ENCODE measurements at places on chromosomes 4 and X. TPM values are rescaled to one million over a fixed set of nuclear protein-coding genes. Genes with fewer than 3 reads are reported as not detected.

- DNase-seq, result no peak
- no peaks in the 10 kb centered on the region for H3K27me3 ChIP-seq
- H3K4me1 ChIP-seq, result no peaks in the 10 kb centered on the region
- H3K36me3 ChIP-seq, result no peaks in the 10 kb centered on the region
- H3K4me3 ChIP-seq, result no peak overlapping the region
Measured at GRCh38 chr4:98092833-98093439, 50.3 kb downstream of the STPG2 start.

The CDKN2AIP gene
- total RNA-seq, result 55.7 TPM

DNA sequence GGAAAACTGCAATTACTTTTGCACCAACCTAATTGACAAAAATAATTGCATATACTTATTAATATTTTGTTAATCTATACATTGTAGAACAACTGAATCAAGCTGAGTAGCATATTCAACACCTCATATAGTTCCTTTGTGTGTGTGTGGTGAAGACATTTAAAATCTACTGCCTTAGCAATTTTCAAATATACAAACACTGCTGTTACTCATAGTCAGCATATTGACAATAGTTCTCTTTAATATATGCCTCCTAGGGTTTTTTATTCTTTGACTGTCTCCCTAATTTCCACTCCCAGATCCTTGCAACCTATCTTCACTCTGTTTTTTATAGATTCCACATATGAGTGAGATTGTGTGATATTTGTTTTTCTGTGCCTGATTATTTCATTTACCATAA, 426.8 kb downstream of the PPARGC1A start:
- H3K36me3 ChIP-seq, result no peaks in the 10 kb centered on the region
- no peak for DNase-seq
- no peak overlapping the region for H3K4me3 ChIP-seq
- no peaks in the 10 kb centered on the region for H3K27me3 ChIP-seq
- H3K4me1 ChIP-seq, result no peaks in the 10 kb centered on the region
- no peak overlapping the region for H3K27ac ChIP-seq

- no peaks in the 10 kb centered on the region for H3K27me3 ChIP-seq
- DNase-seq, result no peak
- no peak overlapping the region for H3K27ac ChIP-seq
- H3K4me3 ChIP-seq, result no peak overlapping the region
Measured at GRCh38 chr4:151940291-151940690, 179.5 kb upstream of the GATB start.

GRCh38 chr4:105130945-105131344, 15.7 kb upstream of the TET2 start:
- DNase-seq, result no peak
- no peaks in the 10 kb centered on the region for H3K27me3 ChIP-seq
- no peaks in the 10 kb centered on the region for H3K36me3 ChIP-seq
- H3K4me3 ChIP-seq, result no peak overlapping the region
- no peak overlapping the region for H3K27ac ChIP-seq
- H3K4me1 ChIP-seq, result no peaks in the 10 kb centered on the region

The SPANXC gene
- not detected for total RNA-seq

GRCh38 chrX:17030580-17031270, 84.3 kb downstream of the REPS2 start:
- H3K36me3 ChIP-seq, result no peaks in the 10 kb centered on the region
- no peaks in the 10 kb centered on the region for H3K4me1 ChIP-seq
- no peak overlapping the region for H3K4me3 ChIP-seq
- H3K27ac ChIP-seq, result no peak overlapping the region
- H3K27me3 ChIP-seq, result no peaks in the 10 kb centered on the region
- DNase-seq, result no peak

DNA sequence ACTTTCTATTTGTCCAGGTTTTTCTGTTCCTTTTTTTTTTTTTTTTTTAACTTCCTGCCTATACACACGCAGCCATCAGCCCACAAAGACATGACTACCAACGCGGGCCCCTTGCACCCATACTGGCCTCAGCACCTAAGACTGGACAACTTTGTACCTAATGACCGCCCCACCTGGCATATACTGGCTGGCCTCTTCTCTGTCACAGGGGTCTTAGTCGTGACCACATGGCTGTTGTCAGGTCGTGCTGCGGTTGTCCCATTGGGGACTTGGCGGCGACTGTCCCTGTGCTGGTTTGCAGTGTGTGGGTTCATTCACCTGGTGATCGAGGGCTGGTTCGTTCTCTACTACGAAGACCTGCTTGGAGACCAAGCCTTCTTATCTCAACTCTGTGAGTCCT, 2.1 kb downstream of the EBP start:
- H3K36me3 ChIP-seq, result peaks cover 27% of the 10 kb centered on the region
- H3K27ac ChIP-seq, result no peak overlapping the region
- H3K27me3 ChIP-seq, result no peaks in the 10 kb centered on the region

The SPANXB1 gene
- not detected for total RNA-seq

The RADX gene
- total RNA-seq, result 8.1 TPM

GRCh38 chr4:101211146-101211553, 136.2 kb downstream of the PPP3CA start:
- DNase-seq, result no peak
- H3K27ac ChIP-seq, result no peak overlapping the region
- H3K4me3 ChIP-seq, result no peak overlapping the region
- H3K4me1 ChIP-seq, result no peaks in the 10 kb centered on the region
- H3K27me3 ChIP-seq, result no peaks in the 10 kb centered on the region
- H3K36me3 ChIP-seq, result no peaks in the 10 kb centered on the region

The RS1 gene
- total RNA-seq, result not detected

The MAGED4 gene
- 0.58 TPM for total RNA-seq

DNA sequence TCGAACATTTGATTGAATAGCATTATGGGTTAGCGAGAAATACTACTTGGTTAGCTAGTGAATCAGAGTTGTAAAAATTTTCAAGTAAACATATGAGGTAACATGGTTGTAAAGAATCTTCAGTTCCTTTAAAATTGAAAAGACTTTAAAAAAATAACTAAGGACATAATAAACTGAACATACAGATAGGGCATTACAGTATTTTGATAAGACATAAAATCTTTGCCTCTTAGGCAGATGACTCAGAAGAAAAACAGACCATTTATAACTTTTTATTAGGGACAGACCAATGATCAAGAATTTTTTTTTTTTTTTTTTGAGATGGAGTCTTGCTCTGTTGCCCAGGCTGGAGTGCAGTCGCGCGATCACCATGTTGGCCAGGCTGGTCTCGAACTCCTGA, 43.1 kb downstream of the PNMA5 start:
- H3K27me3 ChIP-seq, result no peaks in the 10 kb centered on the region
- H3K4me1 ChIP-seq, result no peaks in the 10 kb centered on the region
- no peak overlapping the region for H3K27ac ChIP-seq
- H3K36me3 ChIP-seq, result peaks cover 3% of the 10 kb centered on the region
- DNase-seq, result no peak

GRCh38 chrX:132712350-132712749, 223.5 kb upstream of the MBNL3 start:
- H3K36me3 ChIP-seq, result no peaks in the 10 kb centered on the region
- H3K27me3 ChIP-seq, result no peaks in the 10 kb centered on the region
- H3K27ac ChIP-seq, result no peak overlapping the region
- H3K4me3 ChIP-seq, result no peak overlapping the region

The SHISA3 gene
- not detected for total RNA-seq

The EVC gene
- total RNA-seq, result 1.5 TPM

The RIBC1 gene
- total RNA-seq, result 2.5 TPM

The SLC4A4 gene
- total RNA-seq, result 0.14 TPM

DNA sequence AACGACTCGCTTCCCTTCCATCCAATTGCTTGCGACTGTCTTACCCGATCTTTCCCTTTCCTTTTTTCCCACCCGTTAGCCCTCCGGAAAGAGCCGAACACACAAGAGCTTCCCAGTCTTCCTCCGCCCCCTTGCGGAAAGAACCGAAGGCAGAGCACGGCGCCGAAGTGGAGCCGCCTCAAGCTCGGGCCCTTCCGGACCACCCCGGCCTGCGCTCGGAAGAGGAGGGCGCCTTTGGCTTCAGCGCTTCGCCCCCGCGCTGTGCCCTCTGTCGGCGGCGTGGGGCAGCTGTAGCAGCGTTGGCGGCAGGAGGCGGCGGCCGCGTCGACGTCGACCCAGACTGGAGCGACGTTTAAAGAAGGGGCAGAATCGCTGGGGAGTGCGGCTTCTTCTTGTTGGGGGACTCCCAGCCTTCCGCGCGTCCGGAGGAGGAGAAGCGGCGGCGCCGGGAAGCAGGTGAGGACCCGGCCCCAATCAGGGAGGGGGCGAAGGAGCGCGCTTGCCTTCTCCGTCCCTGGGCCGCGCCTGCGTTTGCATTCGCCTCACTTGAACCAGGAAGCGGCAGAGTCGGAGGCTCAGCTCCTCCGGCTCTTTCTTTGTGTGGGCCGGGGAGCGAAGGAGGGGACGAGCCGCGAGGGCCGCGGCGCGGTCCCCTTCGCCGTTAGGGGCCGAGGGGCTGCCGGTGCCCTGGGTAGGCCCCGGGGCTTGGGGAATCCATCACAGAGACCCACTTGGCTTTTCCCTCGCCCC, at the start of gene ZBTB33:
Gene ZBTB33, plus strand, starts transcription at position 291 of the 750 bp plus-strand sequence. CDS start 2,604 bp downstream, outside the sequence.
- H3K27ac ChIP-seq, result peak within 1 kb of the TSS; percentile 89
- DNase-seq, result peak; percentile 75
- H3K4me1 ChIP-seq, result no peaks in the 10 kb centered on the region
- H3K36me3 ChIP-seq, result peaks cover 25% of the 10 kb centered on the region

DNA sequence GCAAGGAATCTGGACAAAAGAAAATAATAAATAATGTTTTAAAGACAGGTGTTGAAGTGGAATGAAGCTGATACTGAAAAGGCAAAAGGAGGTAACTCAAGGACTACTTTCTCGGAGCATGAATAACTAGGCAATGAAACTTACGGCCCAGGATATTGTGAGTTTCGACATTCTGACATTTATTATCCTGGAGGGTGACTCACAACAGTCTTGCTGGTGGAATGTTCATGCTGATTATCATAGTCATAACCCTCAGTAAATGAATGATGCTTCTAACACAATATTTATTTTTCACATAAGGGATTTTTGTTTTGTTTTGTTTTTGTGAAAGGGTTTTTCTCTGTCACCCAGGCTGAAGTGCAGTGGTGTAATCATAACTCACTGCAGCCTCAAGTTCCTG, 147.0 kb upstream of the HPGD start:
- no peaks in the 10 kb centered on the region for H3K36me3 ChIP-seq
- H3K27ac ChIP-seq, result no peak overlapping the region
- H3K4me3 ChIP-seq, result no peak overlapping the region

- no peaks in the 10 kb centered on the region for H3K4me1 ChIP-seq
- no peaks in the 10 kb centered on the region for H3K27me3 ChIP-seq
- H3K4me3 ChIP-seq, result no peak overlapping the region
- H3K27ac ChIP-seq, result no peak overlapping the region
- no peak for DNase-seq
Measured at GRCh38 chr4:94559351-94559806, 107.6 kb downstream of the PDLIM5 start.

GRCh38 chr4:99723612-99724011, 66.0 kb upstream of the C4orf54 start:
- no peak overlapping the region for H3K4me3 ChIP-seq
- H3K36me3 ChIP-seq, result no peaks in the 10 kb centered on the region
- no peaks in the 10 kb centered on the region for H3K4me1 ChIP-seq
- DNase-seq, result no peak

The TCEAL8 gene
- 12.1 TPM for total RNA-seq

DNA sequence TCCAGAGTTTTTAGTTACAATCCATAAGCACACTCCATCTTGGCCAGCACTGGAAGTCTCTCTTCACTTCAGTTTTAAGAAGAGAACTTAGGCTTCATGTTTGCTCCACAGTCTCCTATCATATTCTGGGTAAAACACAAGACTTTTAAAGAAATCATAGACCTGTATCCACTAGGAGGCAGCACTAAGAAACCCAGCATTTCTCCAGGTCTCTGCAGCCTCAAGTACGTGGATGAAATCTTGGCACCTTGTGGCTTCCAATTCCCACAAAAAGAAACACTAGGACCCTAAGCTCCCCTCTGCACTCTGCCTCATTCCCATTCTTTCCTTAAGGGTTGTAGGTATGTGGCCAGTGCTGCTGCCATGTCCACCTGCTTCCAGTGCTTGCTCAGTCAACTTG, 367.3 kb upstream of the CASK start:
- no peaks in the 10 kb centered on the region for H3K27me3 ChIP-seq
- no peaks in the 10 kb centered on the region for H3K36me3 ChIP-seq
- H3K4me3 ChIP-seq, result no peak overlapping the region

The AWAT2 gene
- not detected for total RNA-seq

GRCh38 chr4:172134521-172134920, 321.3 kb downstream of the GALNTL6 start:
- no peaks in the 10 kb centered on the region for H3K27me3 ChIP-seq
- no peaks in the 10 kb centered on the region for H3K36me3 ChIP-seq
- H3K4me3 ChIP-seq, result no peak overlapping the region
- no peak overlapping the region for H3K27ac ChIP-seq
